Choroid plexus epithelial cell (primary cell): ENCODE measurements at places on chromosomes 12 and 14.

GRCh38 chr14:101739446-101740141 is 21.9 kb upstream of the PPP2R5C start:
- no peak for DNase-seq

GRCh38 chr12:9971181-9971580 is at the start of gene CLEC12A:
CLEC12A (plus strand) TSS chr12:9971409; CDS start chr12:9971597, 188 bp downstream.
- DNase-seq: no peak

- no peak for DNase-seq
These were observed 71.1 kb downstream of the PTCSC3 start for GRCh38 chr14:36105401-36105800.

- DNase-seq: no peak
These were observed 105.0 kb downstream of the FAR2 start for GRCh38 chr12:29253906-29254625.

DNA sequence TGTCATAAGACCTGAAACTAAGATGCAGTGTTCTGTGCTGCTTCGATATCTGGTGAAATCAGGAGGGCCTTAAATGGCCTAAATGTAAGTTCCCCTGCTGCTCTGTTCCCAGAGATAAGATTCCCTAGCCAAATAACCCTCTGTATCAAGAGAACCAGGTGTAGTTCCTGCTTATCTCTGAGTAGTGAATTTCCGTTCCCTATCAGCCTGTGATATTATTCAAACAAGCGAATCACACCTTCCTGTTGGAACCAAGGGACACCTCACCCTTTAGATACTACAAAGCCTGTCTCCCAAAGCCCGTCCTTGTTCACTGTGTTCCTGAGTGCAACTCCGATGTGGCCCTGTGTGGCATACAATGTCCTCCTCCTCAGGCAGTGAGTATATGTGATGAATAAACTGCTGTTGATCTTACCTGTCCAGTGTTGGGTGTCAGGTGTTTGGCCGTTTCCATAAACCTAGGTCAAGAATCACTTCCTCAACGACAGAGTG is 52.2 kb upstream of the COCH start:
- DNase-seq: no peak
